Activated CD8-positive, alpha-beta memory T cell treated with anti-CD3 and anti-CD28 coated beads for 4 hours (primary cell): ENCODE measurements at places on chromosomes 6 and 20.

- DNase-seq = no peak
Observed at GRCh38 chr6:170405311-170405975, 98.9 kb downstream of the FAM120B start.

DNA sequence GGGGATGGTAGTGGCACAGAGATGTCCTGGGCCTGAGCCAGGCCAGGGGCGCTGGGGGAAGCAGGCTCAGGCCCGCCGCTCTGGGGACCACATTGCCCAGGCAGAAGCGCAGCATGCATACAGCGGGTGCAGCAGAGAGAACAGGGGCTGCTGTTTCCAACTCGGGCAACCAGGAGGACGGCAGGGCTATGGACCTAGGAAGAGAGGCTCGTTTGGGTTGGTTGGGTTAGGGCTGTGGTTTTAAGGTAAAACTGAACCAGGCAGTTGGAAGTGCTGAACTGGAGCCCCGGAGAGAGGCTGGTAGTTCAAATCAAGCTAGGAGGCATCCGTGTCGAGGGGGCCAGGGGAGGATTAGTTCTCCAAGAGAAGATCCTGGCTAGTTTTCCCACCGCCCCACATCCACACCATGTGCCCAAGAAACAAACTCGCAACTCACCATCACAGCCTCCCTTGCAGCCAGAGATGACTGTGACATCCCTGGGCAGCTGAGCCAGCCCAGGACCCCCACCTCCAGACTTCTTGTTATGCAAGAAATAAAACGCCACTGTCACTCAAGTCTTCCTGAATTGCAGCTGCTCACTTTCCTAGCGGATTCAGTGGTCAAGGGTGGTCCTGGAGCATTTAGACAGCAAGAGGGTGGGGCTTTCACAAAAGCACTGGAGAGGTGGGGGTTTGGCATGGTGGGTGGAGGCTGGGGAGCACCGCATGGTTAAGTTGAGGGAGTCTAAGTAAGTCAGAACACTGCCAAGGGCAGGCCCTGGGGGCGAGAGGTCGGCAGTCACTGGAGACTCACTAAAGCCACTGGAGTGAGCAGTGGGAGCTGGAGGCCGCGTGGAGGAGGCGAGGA is 161.2 kb downstream of the GRM4 start:
- DNase-seq = no peak

DNA sequence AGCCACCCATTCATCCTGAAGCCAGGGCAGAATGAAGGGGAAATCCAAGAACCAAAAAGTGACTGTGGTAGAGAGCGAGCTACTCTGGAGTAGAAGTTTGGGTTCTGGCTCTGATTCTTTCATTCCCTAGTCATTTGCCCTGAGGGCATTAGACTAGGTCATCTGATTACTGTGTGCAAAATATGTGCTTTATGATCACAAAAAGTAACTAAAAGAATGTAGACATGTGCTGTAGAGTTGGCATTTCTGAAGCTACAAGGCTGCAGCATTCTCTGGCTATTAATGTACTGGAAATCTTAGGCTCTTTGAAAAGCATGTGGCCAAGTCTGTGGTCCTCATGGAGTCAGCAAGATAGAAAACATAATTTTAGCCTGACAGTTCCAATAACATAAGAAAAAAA is 94.2 kb downstream of the TBC1D7 start:
- DNase-seq = no peak

DNA sequence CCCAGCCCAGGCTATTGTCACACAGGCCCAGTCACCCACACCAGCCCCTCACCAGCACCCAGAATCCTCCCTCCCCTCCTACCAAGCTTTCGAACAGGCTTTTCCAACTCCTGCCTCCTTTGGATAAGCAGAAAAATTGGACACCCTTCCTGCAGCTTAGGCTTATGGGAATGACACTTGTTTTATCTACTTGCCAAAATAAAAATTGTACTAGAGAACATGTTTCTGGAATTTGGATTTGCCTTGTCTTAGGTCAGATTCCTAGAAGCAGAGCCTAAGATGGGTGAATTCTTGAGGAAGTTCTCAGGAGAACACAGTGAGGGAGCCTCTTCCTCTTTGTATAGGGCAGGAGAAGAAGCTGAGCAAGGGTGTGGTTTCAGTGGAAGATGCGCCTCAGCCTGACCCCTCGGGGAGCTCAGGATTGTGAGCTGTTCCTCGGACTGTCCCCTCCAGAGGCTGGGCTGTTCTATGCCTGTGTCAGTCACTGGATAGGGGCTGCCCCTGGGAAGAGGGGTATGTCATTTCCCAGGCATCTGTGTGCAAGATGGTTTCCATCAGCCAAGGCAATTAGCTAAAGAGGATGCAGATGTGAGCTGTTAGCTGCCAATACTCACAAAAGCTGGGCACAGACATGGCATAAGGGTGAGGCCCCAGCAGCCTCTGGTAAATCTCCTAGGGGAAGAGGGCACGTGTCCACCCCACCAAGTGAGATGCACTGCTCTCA is 33.9 kb downstream of the ITPR3 start:
- no peak for DNase-seq
